ENCODE measurements at places on chromosomes 11 and 22.

DNA sequence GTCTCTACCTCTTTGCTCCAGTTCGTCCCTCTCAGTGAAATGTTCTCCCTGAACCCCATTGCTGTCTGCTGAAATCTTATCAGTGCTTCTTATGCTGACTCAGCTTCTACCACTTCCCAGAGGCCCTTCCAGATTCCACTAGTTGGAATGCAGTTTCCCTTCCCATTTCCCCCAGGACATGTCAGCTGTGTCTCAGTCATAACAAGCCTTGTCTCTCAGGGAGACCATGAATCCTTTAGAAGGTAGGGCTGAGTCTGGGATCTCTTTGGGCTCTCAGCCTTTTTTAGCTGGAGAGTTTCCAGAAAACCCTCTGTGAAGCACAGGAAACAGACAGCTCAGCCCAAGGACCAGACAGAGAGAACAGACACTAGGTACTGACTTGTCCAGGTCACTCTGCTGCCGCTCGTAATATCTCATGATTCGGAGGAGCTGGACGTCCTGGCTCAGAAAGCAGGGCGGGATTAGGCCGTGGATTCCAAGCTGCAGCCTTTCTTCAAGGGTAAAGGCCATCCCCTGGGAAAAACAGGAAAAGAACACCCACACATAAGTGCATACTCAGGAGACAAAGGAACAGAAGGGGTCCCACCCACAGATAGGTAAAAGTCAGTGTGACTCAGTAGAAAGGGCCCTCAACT, 113.0 kb downstream of the ME3 start:
- no peak for DNase-seq

DNA sequence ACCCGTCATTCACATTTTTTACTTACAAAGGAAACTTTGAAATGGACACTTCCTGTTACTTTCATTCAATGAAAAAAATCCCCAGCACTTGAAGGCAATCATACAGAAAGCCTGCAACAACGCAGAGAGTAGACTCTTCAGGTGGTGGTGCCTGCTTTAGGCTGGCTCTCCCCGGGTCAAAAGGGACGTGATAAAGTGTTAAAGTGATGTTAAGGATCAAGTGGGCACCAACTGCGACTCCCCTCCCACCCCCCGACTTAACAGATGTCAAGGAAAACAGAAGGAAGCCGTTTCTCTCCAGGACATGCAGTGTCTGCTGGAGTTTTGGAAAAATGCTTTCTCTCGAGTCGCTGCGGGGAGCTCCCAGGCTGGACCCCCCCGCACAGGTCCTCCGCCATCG, 414 bp upstream of the PNPLA3 start:
- no peak for DNase-seq

DNA sequence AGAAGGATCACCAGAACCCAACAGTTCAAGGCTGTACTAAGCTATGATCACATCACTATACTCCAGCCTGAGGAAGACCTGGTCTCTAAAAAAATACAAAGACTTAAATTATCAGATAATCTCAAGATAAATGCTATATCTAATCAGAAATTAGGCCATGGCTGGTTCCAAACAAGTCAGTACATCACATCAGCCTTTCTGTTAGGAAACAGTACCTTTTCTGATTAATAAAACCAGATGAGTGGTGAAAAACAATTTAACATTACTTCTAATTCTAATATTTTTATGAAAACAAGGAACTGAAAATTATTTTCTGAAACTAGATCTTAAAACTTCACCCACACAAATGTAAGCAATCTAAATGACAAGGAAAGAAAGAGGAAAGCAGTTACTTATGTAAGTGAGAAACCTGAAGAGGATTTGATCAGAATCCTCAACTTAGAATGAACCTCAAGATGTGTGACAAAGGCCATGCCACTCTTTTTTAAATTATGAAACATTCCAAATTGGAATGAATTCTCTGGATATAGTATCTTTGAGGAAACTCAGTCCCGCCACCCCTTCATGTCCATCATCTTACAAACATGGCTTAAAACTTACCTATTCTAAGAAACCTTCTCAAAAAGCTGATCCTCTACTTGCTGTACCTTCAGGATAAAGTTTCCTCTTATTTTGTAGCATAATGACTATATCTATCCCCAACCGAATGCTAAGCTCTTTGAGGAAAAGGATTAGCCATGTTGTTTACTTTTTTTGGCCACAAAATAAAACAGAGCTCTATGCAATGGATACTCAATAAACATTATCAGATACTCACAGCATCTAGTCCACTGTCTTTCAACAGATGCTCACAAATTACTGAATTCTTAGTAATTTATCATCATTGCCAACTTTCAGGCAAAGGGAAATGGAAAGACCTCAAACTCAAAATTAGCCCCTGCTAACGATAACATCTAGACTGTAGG, 132.0 kb downstream of the MRTFA start:
- DNase-seq = no peak

GRCh38 chr11:69657911-69658625, 17.1 kb downstream of the LTO1 start:
- no peak for DNase-seq

DNA sequence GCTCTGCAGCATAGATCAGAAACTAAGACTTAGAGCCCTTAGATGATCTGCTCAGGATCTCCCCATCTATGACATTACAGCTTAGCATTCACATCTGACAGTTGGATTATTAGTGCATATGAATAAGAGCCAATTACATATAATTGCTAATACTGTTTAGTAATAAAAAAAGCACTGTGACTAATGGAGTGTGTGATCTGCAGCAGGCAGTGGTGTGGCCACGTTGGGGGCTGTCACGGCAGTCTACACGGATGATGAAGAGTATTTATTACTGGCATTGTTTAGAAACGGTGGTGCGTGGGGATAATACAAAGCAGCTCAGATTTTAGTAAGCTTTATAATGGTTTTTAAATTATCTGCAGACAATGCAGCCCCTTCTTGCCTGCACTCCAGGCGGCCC, 93.5 kb upstream of the TIMP3 start:
- no peak for DNase-seq

DNA sequence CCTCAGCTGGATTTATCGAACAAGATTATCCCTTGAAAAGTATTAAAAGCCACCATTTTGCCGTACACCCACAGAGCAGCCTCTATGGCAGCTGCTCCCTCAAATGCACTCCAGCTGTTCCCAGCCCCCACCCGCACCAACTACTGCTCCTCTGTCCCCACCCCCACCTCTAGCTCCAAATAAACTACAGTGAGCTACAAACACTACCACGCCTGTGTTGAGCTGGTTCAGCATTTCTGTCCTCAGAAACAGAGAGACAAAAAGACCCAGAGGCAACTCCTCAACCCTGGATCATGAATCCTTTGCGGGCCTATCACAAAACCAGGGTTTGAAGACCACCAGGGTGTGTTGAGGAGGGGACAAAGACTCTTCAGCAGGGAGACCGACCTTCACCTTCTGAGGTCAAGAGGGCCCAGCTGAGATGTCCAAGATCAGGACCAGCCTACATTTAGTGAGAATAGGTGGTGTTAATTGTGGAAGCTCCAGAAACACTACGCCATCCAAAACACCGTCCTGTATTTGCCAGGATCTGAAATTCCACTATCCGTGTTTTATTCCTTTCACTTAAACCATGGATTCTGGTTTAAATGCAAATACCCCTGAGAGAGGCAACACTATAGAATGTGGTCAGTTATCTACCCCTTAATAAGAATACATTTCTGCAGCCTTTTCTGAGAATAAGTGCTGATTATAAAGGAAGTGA, 195.9 kb downstream of the DSCAML1 start:
- no peak for DNase-seq

DNA sequence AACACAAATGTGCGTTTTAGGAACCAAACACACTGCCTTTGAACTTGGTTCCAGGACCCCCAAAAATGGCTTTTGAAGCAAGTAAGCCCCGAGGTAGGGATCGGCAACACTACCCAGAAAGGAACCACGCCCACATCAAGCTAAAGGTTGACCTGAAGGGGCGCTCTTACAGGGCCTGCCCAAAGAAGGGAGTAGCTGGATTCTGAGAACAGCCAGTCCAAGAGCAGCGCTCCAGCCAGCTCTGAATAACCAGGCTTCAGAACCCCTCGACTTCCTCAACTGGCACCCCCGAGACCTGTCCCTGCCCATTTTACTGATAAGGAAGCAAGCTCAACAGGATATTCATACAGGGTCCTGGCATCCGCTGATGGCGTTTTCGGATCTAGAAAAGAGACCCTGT, 18.9 kb upstream of the MOB2 start:
- DNase-seq = no peak

DNA sequence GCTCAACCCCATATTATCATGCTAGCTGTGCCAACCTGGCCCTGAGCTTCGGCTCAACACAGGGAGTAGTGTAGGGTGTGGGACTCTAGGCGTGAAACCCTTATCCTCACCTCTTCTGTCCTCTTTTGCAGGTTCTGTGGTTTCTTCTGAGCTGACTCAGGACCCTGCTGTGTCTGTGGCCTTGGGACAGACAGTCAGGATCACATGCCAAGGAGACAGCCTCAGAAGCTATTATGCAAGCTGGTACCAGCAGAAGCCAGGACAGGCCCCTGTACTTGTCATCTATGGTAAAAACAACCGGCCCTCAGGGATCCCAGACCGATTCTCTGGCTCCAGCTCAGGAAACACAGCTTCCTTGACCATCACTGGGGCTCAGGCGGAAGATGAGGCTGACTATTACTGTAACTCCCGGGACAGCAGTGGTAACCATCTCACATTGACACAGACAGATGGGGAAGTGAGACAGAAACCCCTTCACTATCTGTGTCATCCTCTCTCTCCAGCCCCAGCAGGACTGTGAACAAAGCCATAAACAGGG, 76.4 kb downstream of the GGTLC2 start:
- no peak for DNase-seq

DNA sequence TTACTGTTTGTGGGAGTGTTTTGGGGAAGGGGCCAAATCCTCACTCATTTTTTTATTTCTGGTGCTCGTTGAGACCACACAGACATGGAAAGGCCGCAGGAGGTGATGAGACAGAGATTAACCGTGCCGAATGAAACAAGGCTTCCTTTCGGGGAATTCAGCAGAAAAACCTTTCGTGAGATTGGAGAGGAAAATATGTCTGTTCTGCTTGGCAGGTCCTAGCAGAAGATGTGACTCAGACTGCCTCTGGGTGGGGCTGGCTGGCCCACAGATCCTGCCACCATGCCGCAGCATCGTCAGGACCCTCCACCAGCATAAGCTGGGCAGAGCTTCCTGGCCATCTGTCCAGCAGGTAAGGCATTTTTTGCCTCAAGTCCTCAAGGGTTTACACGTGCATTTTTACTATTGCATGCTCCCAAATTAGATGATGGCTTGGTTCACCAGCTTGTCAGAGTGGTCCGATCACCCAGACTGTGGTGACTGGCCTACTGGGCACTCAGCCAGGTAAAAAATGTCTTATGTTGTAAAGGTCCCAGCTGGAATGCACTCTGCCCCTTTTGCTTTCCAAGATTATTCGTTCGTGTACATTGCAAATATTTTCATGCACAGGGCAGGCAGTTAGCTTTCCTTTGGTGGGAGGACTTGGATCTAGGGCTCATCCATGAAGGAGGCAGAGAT, 1.5 kb downstream of the DDB2 start:
- no peak for DNase-seq

DNA sequence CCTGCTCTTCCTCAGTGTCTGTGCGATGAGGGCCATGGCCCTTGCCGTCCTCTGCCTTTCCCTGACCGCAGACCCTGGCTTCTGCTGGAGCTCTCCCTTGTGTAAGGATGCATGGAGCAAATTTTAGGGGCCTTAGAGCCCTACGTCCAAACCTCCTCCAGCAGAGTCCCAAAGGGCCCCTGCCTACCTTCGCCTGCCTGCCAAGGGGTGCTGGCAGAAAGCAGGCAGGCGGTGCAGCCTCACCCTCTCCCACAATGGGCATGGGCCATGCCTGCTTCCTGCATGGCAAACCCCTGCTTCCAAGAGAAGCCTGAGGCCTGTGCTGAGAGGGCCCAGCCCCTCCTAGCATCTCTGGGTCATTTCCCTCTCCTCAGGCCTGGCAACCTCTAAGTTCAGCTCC, 71.3 kb upstream of the FGF3 start:
- DNase-seq = no peak

GRCh38 chr22:47996446-47996857, 1234.0 kb downstream of the TBC1D22A start:
- DNase-seq = no peak

DNA sequence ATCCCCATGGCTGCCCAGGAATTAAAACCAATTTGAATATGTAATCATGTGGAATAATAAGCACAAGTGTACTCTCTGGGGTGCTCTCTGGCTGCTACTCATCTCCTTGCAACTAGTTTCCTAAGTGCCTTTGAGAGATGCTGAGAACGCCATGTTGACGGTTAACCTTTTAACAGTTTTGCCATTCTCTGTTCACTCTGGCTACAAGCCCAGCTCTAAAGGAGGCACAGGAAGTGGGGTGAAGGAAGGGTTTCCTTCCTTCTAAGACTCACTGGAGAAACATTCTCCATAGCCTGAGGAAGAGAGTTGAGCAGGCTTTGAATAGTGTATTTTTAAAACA, 122.0 kb upstream of the ZC3H12C start:
- DNase-seq = peak; percentile 21

- DNase-seq = no peak
Observed at GRCh38 chr11:25423436-25424199, 908.3 kb upstream of the ANO3 start.

DNA sequence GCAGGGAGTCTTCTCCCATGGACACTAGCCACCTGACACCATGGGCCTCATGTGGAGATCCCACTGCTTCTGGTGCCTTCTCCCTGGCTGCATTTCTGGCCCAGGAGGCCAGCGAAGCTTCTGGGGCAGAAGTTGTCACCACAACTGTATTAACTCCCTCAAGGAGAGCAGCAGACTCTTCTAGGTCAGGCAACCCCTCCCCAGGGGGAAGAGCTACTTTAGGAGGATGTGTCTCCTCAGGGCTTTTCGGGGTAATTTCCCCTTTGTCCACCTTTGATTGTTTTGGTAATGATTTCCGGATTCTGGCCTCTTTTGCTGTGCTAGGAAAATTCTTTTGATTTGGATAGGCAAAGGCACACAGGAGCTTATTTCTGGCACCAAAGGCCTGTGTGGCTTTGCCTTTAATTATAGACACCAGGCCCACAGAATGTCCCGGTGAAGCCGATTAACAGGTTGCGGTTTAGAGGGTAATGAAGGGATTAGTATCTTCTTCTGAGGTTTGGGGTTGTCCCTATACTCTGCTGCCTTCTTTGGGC, 8.9 kb upstream of the UCP2 start:
- no peak for DNase-seq

DNA sequence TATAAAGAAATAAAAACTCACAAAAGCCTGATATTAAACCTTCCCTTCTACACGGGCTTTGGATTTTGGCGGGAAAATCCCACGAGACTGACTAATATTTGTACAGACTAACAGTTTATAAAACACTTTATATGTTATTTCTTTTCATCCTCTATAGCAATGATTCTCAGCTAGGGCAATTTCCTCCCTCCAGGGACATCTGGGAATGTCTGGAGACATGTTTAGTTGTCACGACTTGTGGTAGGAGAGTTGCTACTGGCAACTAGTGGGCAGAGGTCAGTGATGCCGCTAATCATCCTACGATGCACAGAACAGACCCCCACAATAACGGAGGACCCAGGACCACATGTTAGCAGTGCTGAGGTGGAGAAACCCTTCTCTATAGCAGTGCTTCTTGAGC, 304.8 kb upstream of the PITPNB start:
- DNase-seq = no peak
